ENCODE measurements at places on chromosomes 6 and 20. TPM values are rescaled to one million over a fixed set of nuclear protein-coding genes. Genes with fewer than 3 reads are reported as not detected.

GRCh38 chr6:165244524-165245247 is 64.7 kb downstream of the C6orf118 start:
- H3K27me3 ChIP-seq = no peaks in the 10 kb centered on the region
- H3K4me3 ChIP-seq = no peak overlapping the region
- no peak overlapping the region for H3K27ac ChIP-seq
- H3K36me3 ChIP-seq = no peaks in the 10 kb centered on the region
- no peak for DNase-seq

DNA sequence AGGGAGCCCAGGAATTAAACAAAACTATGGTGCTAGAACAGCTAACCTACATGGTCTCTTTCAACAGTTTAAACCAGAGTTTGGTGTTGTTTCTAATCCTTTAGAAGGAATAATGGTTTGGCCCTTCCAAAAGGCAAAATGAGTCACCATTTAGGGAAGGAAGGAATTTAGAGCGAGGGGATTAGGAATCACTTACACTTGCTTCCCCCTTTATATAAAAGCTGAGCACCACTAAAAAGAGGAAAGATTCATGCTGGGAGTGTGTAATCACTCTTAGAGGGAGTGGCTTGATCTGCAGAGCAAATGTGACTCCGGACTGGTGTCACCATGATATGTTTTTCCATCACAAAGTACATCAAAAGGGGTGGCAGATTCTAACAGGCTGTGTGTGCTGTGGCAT is 63.6 kb downstream of the F13A1 start:
- H3K36me3 ChIP-seq = no peaks in the 10 kb centered on the region
- peaks cover 19% of the 10 kb centered on the region for H3K27me3 ChIP-seq
- H3K4me3 ChIP-seq = no peak overlapping the region
- DNase-seq = no peak

GRCh38 chr6:85361643-85362014 is 88.3 kb upstream of the NT5E start:
- peaks cover 3% of the 10 kb centered on the region for H3K27me3 ChIP-seq
- no peak for DNase-seq
- H3K4me3 ChIP-seq = no peak overlapping the region
- peaks cover 12% of the 10 kb centered on the region for H3K4me1 ChIP-seq
- H3K36me3 ChIP-seq = no peaks in the 10 kb centered on the region
- no peak overlapping the region for H3K27ac ChIP-seq

GRCh38 chr6:84867521-84867920 is 103.1 kb upstream of the TBX18 start:
- H3K27ac ChIP-seq = no peak overlapping the region
- H3K4me1 ChIP-seq = no peaks in the 10 kb centered on the region
- no peaks in the 10 kb centered on the region for H3K27me3 ChIP-seq
- no peak overlapping the region for H3K4me3 ChIP-seq

DNA sequence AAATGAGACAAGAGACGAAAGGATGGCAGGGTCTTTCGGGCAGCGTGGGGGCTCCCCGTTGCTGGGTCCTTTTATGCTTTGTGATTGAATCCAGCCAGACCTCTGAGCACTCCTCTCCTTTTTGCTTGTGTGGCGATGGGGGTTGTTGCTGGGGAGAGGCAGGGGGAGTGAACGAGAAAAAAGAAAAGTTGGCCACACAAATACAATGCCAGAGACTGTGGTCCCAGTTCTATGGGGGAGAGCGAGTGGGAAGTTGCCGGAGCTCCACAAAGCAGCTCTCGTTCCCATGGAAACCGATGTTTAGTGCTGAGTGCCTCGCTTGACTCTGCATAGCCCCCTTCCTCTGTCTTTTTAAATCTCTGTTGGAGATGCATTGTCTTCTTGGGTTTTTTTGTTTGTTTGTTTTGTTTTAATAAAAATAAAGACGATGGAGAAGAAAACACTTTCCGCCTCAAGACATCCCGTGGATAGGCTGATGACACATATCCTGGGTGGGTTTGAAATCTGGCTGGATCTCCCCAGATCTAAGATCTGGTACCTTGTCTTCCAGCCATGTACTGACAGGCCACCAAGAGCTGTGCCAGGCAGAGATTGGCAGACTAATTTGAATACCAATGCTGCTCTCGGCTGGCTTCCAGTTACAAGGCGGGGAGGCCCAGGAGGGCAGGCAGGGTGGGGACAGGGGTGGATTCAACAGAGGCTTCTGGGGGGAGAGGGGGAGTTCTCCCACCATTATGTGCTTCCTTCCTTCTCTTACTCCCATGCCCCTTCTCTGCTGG is 529.3 kb downstream of the QKI start:
- no peak overlapping the region for H3K27ac ChIP-seq
- no peak for DNase-seq
- H3K27me3 ChIP-seq = peaks cover 21% of the 10 kb centered on the region
- H3K4me3 ChIP-seq = no peak overlapping the region
- H3K4me1 ChIP-seq = no peaks in the 10 kb centered on the region

DNA sequence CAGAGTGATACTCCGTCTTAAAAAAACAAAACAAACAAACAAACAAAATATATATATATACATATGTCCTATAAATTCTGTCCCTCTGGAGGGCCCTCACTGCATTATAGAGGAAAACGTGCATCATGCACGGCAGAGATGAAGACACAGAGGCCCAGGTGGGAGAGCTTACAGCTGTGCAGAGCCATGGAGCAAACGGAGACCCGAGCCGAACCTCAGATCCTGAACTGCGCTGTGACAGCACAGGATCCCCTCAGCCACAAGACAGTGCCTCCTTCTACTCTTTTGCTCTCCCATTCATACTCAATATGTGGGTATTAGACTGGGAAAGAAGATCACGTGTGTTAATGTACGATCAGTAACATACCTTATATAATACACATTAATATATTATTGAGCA is 81.6 kb downstream of the ZNF217 start:
- no peak overlapping the region for H3K4me3 ChIP-seq
- no peaks in the 10 kb centered on the region for H3K4me1 ChIP-seq
- no peak overlapping the region for H3K27ac ChIP-seq
- H3K27me3 ChIP-seq = no peaks in the 10 kb centered on the region
- no peaks in the 10 kb centered on the region for H3K36me3 ChIP-seq
- DNase-seq = no peak

DNA sequence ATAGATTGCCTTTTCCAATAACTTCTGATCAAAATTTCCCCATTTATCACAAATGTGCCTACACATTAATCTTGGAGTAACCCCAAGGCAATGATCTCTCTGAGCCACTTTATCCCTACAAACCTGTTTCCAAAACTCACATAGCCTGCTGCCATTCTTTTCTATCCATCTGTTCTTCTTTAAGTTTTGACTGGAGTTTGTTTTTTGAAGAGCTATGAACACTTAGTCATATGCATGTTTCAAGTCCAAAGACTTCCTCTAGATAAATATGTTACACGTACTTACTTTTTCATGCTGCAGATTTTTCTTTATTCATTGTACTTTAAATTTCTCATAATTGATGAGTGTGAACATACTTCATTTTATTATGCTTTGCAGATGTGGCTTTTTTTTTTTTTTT is 488.9 kb upstream of the CITED2 start:
- H3K27ac ChIP-seq = no peak overlapping the region
- DNase-seq = no peak
- peaks cover 2% of the 10 kb centered on the region for H3K27me3 ChIP-seq
- H3K36me3 ChIP-seq = peaks cover 12% of the 10 kb centered on the region
- no peak overlapping the region for H3K4me3 ChIP-seq
- H3K4me1 ChIP-seq = peaks cover 11% of the 10 kb centered on the region

Gene PRICKLE4
- not detected for total RNA-seq

Gene WFDC12
- not detected for total RNA-seq

Gene RAET1G
- not detected for total RNA-seq

Gene TRAPPC3L
- not detected for total RNA-seq

Measured in activated CD8-positive, alpha-beta memory T cell treated with anti-CD3 and anti-CD28 coated beads, Interleukin-2, amount 10 ng/mL, durations not matched to agents 7 days and 5 days (primary cell).